ENCODE measurements at places on chromosomes 2 and 18. TPM values are rescaled to one million over a fixed set of nuclear protein-coding genes. Genes with fewer than 3 reads are reported as not detected.

- no peak for DNase-seq
These were observed 843.2 kb downstream of the LRRTM4 start for GRCh38 chr2:76679025-76679396.

- DNase-seq = no peak
These were observed 1533.0 kb downstream of the LRP1B start for GRCh38 chr2:140597836-140598235.

Gene TXNDC2
- total RNA-seq = not detected

Gene ENOSF1
- 102 TPM for total RNA-seq

Gene GAD1
- 11.2 TPM for total RNA-seq

DNA sequence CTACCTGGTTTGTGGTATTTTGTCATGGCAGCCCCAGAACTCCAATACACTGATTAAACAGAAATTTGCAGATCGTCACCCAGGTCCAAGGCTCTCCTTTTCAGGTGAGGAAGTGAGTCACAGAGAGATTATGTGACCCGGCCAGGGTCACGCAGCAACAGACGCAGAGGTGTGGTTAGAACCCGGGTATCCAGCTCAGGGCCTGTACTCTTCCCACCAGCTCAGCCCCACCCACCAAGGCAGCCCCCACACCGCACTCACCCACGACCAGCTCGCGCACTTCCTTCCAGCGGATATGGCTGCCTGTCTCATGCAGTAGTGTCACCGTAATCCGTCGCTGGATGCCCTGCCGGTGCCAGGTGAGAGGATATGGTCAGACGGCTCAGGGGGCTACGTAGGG is 48.1 kb downstream of the AQP12A start:
- DNase-seq = peak; percentile 61

- peak; percentile 75 for DNase-seq
These were observed 116.2 kb downstream of the SMAD7 start for GRCh38 chr18:48834413-48835031.

GRCh38 chr2:96837575-96837974 is 6.2 kb downstream of the ANKRD23 start:
- DNase-seq = no peak

- no peak for DNase-seq
These were observed 322.6 kb downstream of the CELF4 start for GRCh38 chr18:37242826-37243560.

Gene SUMO1
- 164 TPM for total RNA-seq

Gene SERPINB2
- 85.1 TPM for total RNA-seq

GRCh38 chr2:174752403-174753037 is 11.8 kb downstream of the CHRNA1 start:
- no peak for DNase-seq

Gene CERS6
- total RNA-seq = 39.9 TPM
